ENCODE measurements at places on chromosomes 2 and 18.
A peak's percentile ranks its signal among the peaks of the same experiment; 100 is the strongest.

GRCh38 chr18:11882636-11883035, 25.5 kb downstream of the MPPE1 start:
- DNase-seq: no peak

DNA sequence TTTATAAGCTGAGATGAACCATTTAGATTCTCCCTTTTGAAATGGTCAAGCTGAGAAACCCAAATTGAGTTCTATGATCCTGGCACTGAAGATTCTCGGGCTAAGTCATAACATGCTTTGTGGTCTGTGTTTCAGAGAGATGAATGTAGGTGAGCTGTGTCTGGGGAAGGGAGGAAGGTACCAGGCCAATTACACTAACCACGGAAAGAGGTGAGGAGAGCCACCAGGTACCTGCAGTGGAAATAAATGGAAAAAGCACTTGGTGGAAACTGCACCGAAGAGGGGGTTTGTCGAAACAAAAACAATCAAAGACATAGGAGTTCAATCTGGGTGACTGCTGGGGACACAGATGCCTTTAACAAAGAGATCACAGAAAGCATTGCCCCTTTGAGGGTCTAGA, 963 bp upstream of the MRPL44 start:
- DNase-seq: no peak

DNA sequence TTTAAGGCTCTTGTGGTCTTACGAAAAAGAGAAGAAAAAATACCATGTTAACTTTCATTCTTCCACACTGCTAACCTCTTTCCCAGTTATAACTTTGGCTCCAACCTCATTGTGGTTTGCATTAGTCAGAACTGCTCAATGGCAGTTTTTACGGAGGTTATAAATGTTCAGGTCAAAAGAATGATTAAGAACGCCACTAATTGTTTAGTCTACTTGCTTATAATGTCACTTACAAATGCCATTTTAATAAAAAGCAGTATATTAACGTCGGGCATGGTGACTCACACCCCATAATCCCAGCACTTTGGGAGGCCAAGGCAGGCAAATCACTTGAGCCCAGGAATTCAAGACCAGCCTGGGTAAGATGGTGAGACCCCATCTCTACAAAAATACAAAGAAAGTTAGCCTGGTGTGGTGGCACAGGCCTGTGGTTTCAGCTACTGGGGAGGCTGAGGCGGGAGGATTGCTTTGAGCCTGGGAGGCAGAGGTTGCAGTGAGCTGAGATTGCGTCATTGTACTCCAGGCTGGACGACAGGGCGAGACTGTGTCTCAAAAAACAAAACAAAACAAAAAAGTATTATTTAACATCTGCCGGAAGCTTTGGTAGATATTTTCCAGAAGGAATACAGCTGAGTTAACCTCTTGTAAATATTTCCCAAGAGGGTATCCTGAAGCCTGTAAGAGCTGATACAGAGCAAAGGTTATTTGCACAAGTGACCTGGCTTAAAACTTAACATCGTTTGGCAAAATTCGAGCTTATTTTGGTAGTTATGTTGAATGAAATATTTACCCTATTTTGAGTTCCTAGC, 5.1 kb downstream of the AGPS start:
- peak; percentile 53 for DNase-seq

DNA sequence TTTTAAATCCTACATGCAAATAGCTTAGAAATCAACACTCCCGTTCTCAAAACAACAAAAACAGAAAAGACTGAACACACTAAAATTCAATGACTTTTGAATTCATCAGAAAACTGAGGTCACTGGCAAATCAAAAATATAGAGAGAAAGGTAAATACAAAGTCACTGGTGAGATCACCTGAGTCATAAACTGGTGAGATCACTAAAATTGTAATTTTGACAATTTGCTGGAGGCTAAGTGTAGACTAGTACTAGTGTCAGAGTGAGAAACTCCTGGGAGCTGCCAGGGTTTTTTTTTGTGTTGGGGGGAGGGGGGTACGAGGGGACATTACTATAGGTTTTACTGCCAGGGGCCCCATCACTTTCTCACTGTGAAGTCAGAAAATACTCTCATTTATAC, 1876.0 kb upstream of the CELF4 start:
- DNase-seq: no peak

- DNase-seq: no peak
Observed at GRCh38 chr2:219381448-219381847, 6.3 kb downstream of the DNPEP start.

- no peak for DNase-seq
Observed at GRCh38 chr2:61469424-61470121, 1.3 kb downstream of the USP34 start.

DNA sequence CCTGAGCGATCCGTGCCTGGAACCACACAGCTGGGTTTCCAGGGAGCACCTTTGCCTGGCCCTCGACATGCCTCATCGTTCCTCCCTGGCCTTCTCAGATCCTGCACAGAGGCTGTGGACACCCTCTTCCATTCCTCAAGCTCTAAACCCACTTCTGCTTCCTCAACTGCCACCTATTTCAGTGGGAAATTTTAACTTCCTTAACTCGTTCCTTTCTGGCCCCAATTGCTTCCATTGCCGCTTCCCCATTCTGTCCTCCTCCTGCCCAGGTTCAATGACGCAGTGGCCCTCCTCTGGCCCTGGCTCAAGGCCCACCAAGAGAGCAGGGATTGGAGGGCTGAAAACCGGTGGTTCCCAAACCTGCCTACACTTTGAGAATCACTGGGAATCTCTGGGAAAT, 4.8 kb upstream of the B3GNT7 start:
- no peak for DNase-seq
